ENCODE measurements at places on chromosomes 6 and 20.

- no peak for DNase-seq
These were observed 51.2 kb downstream of the GRIK2 start for GRCh38 chr6:101444717-101445116.

- DNase-seq, result peak; percentile 3
These were observed 56.5 kb downstream of the PTPRK start for GRCh38 chr6:128463942-128464341.

DNA sequence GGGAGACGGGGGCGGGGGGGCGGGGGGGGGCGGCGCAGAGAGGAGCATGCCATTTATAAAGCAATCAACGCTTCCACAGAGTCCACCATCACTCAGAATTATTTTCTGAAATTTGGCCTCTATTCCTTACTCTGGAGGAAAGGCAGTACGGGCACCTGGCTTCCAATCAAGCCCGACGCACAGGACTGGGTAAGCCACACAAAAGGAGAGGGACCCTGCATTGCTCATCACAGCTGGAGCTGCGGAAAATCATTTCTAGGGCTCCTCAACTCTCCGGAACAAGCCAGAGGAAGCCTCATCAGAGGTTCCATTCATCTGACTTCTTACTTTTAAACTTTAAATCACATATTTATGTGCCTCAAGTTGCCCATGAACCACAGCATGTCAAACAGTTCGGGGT is 55.9 kb downstream of the TTI1 start:
- DNase-seq, result no peak

DNA sequence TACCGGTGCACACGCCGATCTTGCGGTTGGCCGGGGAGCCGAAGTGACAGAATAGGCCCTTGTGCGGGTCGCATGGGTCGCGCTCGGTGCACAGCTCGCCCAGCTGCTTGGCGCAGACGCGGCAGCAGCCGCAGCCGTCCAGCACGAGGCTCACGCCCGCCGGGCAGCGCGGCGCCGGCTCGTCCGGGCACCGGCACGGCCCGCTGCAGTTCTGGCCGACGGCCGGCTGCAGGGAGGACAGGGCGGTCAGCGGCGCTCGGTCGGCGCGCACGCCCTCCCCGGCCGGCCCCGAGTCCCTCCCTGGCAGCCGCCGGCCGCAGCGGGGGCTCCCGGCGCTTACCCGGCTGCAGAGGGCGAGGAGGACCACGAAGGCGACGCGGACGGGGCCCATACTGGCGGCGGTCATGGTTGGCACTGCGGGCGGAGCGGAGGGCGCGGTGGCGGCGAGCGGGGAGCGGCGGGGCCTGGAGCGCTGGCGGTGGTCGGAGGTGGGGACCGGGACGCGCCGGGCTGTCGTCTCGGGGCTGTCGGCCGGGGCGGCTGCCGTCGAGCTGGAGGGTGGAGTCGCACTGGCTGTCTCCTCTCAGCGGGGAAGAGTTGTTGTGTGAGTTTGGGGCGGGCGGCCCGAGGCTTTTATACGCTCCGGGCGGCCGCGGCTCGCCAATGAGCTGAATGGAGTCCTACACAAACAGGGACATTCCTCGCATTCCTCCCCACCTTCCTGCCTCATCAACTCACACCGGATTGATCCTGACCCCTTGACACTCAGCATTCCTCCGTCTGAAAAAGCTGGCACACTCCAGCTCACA is at the start of gene CCN2:
TSS of gene CCN2 (minus strand) at position 606 of the 809 bp plus-strand sequence. CDS start at position 406, 200 bp downstream.
- DNase-seq, result peak; percentile 96

- no peak for DNase-seq
These were observed at the start of gene SOX18 for GRCh38 chr20:64049060-64049877. SOX18 (minus strand) TSS chr20:64049639; CDS start chr20:64049516, 123 bp downstream.

GRCh38 chr6:168934660-168935627 is 318.7 kb downstream of the THBS2 start:
- no peak for DNase-seq

GRCh38 chr20:62893700-62894099 is 32.1 kb upstream of the TCFL5 start:
- no peak for DNase-seq

DNA sequence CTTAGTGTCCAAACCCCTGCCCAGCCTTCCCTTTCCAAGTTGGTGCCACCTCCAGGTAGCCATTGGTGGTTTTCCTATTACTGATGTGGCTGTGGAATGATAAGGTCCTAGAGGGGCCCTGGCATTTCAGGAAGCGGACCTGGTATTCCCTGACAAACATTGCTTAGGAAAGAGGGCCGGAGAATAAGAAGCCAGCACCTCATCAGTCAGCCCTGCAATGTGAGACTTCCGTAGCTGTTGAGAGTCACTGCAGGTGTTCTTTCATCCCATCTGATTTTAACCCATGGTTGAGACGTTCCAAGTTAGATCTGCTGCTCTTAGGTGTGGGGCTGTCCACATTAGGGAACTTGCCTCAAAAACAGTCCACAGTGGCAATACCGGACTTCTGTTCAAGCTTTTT is 14.8 kb upstream of the NPEPL1 start:
- DNase-seq, result no peak

DNA sequence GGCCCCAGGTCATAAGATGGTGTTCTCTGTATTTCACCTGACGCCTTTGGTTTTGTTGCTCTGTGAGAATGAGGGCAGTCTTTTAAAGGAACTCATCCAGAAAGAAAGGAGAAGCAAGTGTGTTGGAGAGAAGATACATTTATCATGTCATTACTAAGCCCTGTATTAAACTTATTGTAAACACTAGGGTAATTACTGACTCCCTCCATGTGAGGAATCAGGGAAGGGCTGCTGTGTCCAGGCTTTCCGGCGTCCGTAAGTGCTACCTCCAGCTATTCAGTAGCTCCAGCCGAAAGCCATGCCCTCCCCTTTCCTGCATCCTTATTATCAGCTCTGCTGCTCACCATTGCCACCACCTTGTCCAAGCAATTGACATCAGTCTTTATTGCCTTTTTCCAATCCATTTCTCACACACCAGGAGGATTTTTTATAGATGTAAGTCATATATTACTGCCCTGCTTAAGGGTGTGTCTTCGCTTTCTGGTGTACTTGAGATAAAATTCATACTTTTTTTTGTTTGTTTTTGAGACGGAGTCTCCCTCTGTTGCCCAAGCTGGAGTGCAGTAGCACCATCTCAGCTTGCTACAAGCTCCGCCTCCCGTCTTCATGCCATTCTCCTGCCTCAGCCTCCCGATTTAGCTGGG is 94.7 kb downstream of the RPP40 start:
- no peak for DNase-seq

DNA sequence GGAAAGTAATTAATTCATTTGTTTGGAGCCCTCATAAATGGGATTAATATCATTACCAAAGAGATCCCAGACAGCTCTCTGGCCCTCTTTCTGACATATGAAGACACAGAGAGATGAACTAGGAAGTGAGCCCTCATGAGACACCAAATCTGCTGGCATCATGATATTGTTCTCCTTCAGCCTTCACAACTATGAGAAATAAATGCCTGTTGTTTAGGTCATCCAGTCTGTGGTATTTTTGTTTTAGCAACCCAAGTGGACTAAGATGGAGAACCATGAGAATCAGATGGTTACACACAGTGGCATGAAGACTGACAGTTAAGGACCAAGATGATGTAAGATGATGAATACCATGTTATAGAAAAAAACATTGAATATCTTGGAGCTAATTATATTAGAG is 16.9 kb upstream of the HBS1L start:
- DNase-seq, result no peak

- DNase-seq, result no peak
These were observed 41.5 kb upstream of the ADGRF1 start for GRCh38 chr6:47083586-47084047.

DNA sequence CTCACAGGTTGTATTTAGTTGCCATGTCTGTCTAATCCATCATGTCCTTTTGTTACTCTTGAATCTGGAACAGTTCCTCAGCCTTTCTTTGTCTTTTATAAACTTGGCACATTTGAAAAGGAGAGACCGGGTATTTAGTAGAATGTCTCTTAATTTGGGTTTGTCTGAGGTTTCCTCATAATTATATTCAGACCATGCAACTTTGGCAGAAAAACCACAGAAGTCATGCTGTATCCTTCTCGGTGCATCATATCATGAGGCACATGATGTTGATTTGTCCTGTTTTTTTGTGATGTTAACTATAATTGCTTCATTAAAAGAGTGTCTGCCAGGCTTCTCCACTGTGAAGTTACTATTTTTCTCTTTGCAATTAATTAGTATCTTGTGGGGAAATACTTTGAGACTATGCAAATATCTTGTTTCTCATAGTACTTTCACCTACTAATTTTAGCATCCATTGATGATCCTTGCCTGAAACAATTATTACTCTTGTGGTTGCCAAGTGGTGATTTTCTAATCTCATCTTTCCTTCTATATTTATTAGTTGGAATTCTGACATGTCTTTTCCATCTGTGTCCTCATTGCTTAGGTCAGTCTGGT is 837.3 kb downstream of the DHX35 start:
- DNase-seq, result no peak

GRCh38 chr20:19256906-19257595 is 44.6 kb downstream of the SLC24A3 start:
- DNase-seq, result no peak

DNA sequence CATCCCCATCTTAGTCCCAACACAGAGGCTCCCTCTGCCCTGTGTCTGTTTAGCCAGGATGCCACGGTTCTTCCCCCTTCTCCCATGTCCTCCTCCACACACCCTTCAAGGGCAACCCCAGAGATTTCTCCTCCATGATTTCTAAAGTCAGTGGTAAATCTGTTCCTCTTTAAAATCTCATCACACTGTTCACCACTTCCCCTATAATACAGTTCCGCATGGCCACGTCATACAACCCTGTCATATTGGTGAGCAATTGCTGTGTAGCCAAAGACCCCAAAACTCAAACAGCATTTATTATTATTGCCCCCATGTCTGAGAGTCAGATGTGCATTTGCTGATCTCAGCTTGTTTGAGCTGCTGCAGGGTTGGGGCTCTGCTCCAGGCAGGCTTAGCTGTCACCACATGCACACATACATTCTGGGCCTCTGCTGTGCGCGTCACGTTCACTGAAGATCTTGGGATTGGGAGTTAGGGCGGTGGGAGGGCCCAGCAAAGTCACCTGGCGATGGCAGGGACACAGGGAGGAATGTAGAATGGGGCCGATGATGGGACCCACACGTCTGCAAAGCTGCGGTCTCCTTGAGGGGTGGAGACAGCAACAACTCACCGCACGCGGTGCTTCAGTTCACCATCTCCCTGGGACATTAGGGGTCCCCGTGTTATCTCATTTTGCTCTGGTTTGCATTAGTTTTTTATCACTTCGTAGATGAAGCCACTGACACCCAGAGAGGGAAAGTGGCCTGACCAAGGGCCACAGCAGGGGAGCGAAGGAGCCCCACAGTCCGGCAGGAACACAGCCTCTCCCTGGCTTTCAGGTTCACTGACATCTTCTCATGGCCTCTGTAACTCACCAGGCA is 36.9 kb upstream of the CD93 start:
- no peak for DNase-seq

- DNase-seq, result no peak
These were observed 129.8 kb downstream of the FOXO3 start for GRCh38 chr6:108690326-108691049.

GRCh38 chr6:17589406-17590096 is 10.6 kb upstream of the FAM8A1 start:
- peak; percentile 94 for DNase-seq

DNA sequence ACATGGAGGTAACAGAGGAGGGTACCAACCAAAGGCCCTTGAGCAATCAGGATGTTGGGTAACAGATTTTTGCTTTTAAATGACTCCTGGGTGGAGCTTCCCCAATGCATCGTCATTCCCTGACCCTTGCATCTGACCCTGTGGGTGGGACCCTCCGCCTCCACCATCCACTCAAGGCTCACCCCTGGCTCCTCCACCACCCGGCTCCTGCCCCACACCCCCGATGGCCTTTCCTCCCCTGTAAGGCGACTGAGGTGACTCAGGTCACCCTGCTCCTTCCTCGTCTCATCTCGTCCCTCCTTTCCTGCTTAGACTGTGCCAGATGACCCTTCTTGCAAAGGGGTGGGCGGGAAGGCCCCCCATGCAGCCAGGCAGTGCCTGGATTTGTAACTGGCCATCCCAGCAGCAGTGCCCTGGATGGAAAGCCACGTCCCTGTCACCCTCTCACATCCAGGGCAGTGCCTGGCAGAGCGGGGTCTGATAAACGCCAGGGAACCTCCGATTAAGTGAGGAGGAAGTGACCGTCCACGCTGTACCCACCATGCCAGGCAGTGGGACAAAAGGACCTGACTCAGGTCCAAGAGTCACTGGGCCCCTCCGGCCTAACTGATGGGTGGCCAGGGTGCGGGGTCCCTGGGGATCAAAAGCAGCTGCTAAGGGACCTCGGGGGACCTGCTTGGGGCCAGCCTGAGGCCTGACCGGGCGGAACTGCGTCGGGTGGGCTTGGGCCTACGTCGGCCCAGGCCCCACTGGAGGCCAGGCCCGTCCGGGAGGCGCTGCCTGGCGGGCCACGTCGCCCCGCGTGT is 624 bp upstream of the NPEPL1 start:
- no peak for DNase-seq

GRCh38 chr20:50320005-50320900 is 129.6 kb downstream of the CEBPB start:
- peak; percentile 26 for DNase-seq

- no peak for DNase-seq
These were observed 631 bp upstream of the PGBD1 start for GRCh38 chr6:28280595-28281287.

- no peak for DNase-seq
These were observed 26.9 kb downstream of the SLC17A2 start for GRCh38 chr6:25903467-25904099.

DNA sequence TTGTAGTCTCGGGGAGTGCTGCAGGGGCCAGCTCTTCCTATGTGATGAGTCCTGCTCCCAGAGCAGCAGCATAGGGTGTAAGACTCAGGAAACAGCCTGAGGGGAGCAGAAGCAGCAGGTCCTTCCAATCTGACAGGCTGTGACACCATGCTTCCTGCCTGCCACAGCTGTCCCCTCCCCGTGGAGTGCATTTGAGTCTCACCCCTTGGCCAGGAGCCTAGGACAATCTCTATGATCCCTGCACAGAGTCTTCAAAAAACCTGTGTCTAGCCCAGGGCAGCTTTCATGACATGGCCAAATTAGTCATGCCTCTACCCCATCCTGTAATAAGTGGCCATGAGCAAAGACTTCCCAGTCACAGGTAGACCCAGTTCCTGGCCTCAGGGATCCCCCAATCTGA is 23.1 kb upstream of the LRFN2 start:
- DNase-seq, result no peak

DNA sequence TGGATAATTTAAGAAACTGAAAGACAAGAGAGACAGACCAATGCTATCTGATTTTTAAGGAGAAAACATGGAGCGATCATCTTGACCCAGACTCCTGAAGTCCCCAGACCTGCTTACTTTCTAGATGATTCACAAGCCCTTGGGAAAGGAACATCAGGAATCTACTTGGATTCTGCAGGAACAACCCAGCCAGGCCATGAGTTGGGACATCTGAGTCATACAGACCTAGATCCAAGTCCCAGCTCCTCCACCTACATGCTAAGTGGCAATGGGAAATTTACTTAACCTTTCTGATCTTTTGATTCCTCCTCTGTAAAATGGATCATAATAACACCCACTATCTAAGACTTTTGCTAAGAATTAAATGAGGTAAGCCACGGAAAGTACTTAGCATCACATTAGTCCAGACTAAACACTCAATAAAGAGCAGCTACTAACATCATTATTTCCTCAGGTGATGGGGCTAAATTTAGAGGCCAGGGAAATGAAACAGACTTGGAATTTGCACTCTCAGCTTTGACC is 61.0 kb upstream of the MAFB start:
- DNase-seq, result no peak

Measured in ACHN (cell line).